ENCODE measurements at places on chromosomes 5 and 9.
A peak's percentile ranks its signal among the peaks of the same experiment; 100 is the strongest.

DNA sequence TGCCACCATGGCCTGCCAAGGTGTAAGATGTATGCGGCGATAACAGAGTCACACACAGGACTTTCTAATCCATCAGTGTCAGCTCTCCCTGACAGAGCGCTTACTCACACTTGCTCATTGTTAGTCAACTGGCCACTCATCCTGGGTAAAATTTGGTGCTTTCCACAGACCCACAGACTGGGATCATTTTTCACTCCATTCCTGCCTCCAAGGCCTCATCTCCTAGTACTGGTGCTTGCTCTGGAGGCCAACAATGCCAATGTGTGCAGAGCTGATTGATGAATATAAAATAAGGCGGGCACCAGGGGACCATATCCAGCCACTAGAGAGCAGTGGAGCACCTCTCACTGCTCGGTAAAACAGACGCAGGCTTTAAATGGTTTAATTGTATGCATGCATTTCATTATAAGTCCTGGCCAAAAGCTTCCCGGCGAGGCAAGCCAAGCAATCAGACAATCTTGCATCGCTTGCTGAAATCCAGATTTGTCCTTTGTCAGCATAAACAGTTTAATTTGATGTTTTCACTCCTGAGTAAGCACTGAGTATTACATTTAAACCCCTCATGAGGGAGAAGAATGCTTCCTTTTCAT, 22.3 kb downstream of the PSMB7 start:
- DNase-seq: no peak

- DNase-seq: no peak
These were observed 52.4 kb upstream of the PPARGC1B start for GRCh38 chr5:149677731-149678130.

GRCh38 chr9:99824378-99825171, 2.9 kb downstream of the NR4A3 start:
- DNase-seq: peak; percentile 27

- DNase-seq: no peak
These were observed 44.2 kb downstream of the PKD2L2 start for GRCh38 chr5:137933491-137933911.

DNA sequence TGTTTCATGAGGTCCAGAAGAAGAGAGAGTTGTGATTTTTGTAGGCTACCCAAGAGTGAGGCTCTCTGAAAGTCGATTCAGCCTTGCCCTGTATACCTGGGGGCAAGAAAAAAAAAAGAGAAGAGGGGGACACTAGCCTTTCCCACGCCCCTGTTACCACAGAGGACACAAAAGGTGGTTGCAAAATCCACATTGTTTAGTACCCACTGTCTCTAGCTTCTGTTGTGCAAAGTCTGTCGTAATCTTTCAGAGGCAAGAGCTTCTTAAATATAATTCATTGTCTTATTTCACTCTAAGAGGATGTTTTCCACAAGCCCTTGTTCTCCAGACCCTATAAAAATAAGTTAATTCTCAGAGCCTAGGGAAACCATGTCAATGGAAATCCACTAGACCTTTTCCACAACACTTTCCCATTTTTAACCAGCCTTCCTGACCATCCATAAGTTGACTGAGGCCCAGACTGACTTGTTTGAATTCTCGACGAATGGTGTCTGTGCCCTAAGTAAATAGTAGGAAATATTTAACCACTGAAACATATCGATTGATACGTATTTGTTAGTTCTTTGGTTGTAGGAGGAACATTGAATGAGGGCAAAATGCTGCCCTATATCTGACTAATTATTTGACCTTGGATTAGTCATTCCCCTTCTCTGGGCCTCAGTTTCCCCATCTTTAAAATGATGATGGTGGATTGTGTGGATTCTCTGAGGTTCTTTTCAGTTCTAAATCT, 182.7 kb downstream of the PAPPA start:
- DNase-seq: no peak

- no peak for DNase-seq
These were observed 159.8 kb downstream of the SPATA31D1 start for GRCh38 chr9:82148426-82148810.

GRCh38 chr5:129630101-129630500, 117.8 kb upstream of the MINAR2 start:
- DNase-seq: no peak

GRCh38 chr5:112189391-112189790, 229.7 kb downstream of the EPB41L4A start:
- no peak for DNase-seq

GRCh38 chr9:5025416-5025815, 40.3 kb downstream of the JAK2 start:
- DNase-seq: no peak

DNA sequence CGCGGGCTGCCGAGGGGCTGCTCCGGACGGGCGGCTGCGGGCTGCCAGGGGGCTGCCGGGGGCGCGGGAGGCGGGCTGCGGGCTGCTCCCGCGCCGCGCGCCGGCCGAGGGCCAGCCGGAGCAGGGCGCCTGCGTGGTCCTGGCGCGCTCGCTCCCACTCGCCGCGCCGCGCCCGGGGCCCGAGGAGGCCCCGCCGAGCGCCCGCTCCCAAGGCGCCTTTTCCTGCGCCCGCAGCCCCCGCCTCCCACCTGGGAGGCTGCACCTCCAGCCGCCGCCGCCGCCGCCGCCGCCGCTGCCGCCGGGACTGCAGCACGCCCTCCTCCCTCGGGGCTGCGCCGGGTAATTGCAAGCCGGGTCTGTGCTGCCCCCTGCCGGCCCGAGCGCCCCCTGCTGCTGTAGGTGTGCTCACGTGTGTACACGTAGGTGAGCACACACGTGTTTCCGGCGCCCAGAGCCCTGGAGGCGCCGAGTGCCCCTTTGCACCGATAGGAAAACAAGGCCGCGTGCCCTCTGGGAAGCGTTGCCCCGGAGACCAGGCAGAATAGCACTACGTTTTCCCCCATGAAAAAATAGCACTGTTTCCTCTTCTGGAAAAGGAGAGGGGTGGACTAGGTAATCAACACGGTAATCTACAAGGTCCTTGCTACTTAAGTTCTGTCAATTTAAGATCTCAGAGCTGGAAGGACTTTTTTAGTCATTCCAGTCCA, at the start of gene EPB41L4B:
EPB41L4B (minus strand) TSS at position 318 of the 707 bp plus-strand sequence. CDS start 613 bp downstream, outside the sequence.
- peak; percentile 64 for DNase-seq

GRCh38 chr9:95055851-95056551, 261.5 kb downstream of the FANCC start:
- no peak for DNase-seq

DNA sequence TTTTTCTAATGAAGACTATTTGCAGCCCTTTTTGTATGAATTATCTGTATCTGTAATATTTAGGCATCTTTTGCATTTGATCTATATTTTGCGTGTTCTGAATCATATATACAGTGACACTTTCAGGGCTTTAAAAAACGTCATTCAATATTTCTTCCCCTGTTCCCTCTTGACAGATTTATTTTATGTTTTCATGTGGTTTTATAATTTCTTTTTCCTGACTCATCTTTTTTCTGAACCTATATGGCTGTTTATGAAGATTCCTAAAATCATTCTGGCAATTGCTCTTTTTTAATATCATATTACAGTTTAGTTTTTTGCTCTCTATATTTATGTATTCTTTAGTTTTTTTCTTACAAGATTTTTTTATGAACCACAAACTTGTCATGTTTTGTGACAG, 67.6 kb downstream of the SMARCA2 start:
- DNase-seq: no peak

DNA sequence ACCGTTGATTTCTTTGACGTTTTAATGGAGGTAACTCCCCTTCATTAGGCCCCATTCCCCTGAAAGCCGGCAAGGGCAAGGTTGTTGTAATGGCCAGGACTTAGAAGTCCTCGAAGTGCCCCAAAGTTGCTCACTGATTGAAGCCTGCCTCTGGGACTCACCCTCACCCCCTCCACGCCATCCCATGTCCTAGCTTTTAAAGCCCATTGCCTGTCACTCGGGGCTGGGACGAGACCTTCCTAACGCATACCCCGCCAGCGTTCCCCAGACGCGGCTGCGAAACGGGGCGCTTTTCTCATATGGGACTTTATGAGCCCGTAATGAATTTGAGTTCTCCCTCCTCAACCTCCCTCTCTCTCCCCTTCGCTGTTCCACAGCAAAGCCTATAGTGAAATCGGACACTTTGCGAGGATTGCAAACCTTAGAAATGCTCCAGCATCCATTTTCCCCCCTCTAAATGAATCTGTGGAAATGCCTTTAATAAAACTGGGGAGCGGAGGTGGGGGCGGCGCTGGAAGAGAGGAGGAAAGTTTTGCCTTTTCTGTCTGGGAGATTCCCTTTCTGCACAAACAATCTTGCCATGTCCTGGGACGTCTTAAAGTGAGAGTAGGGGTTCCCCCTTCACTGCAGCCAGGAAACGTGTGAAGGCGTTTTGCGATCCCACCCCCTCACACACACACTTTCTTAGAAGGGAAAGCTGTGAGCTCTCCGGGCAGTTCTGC, 1.5 kb downstream of the PAPPA start:
- no peak for DNase-seq

DNA sequence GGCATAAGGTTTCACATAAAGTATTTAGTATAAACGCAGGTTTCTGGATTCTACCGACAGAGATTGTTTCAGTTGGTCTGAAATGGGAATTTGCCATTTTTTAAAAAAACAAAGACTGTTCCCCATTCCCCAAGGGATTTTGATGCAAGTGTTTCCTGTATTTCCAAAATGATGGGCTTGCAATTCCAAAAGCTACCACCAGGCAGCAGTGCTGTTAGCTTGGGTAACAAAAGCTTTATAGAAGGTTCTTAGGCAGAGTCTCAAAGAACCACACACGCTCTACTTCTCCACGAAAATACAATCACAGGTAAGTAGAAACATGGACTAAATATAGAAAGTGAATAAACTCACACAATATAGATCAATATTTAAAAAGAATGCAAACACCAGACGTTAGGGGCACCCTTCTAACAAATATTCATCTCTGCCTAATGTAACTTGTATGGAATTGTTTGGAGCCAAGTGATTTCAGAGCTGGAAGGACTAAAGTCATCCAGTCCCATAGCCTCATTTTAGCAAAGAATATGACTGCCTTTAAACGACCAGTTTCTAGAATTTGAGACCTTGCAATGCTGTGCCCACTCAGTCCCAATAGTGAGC, 154.3 kb downstream of the SPOCK1 start:
- no peak for DNase-seq

DNA sequence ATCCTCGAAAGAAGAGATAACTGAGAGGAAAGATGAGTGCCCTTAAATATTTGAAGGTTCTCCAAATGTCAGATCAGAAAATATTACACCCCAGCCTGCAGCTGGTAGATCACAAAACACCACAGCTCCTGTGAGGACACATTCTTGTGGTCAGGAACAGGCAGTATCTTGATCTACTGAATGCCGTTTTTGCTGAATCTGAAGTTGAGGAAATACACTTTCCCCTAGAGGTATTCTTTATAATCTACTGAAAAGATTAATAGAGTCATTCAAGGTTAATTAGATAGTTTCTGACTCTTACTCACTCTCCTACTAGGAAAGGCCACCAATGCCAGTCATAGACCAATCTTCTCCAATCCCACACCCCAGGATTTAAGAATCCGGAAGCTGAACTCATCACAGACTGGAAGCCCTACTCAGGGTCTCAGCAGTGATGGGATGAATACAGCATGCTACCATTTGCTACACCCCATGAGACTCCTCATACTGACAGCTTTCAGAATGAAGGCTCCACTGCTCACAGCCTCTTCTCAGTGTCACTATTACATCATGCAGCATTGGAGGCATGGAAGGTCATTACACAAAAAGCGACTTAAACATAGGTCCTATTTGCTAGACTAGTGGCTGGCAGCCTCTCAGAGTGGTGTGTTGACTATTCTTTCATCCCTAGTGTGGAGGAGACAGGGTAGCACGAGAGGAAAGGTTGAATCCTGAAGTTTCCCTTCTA, 143.9 kb upstream of the SLC1A3 start:
- DNase-seq: no peak

DNA sequence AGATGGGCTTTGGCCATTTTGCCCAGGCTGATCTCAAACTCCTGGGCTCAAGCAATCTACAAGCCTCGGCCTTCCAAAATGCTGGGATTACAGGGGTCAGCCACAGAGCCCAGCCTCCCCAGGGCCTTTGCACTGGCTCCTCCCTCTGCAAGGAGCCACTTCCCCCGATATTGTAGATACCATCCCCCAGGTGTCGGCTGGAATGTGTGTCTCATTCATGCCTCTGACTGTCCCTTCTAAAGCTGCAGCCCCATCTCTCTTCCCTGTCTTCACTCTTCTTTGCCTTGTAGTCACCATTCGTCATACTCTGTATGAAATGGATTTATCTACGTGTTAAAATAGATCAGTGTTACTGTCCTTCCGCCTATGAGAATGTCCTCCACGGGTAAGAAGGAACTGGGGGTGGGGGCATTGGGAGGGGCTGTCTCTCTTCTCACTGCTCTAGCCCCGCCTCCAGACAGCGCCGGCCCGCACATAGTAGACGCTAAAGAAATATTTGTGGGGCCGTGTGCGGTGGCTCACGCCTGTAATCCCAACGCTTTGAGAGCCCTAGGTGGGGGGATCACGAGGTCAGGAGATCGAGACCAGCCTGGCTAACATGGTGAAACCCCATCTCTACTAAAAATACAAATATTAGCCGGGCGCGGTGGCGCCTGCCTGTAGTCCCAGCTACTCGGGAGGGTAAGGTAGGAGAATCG, 68.5 kb downstream of the LMX1B start:
- DNase-seq: no peak

GRCh38 chr5:68173007-68173406, 42.5 kb upstream of the PIK3R1 start:
- DNase-seq: no peak

- no peak for DNase-seq
These were observed 225.2 kb downstream of the GAS1 start for GRCh38 chr9:86721843-86722705.

GRCh38 chr5:59179704-59180103, 596.8 kb downstream of the RAB3C start:
- DNase-seq: no peak

GRCh38 chr5:39062530-39062929, 11.7 kb downstream of the RICTOR start:
- no peak for DNase-seq

GRCh38 chr5:55159763-55160492, at the start of gene GPX8:
Gene GPX8 (plus strand): TSS chr5:55160171. CDS start chr5:55160193, 22 bp downstream.
- DNase-seq: no peak

DNA sequence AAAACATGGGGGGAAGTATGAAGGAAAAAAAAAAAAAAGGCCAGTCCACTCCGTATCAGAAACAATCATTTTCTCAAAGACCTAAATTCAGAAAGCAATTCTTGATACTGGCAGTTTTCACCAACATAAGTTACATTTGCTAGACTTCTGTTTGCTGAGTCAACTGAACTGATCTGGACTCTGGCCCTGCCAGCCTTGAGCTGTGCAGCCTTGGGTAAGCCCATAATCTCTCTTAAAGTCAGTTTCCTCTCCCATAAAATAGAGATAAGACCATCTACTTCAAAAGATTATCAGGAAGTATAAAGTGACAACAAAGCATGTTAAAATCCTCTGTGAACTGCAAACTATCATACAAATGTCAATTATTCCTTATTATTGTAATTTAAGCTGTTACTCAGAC, 106.8 kb downstream of the MAPKAP1 start:
- no peak for DNase-seq

GRCh38 chr9:89734600-89735041, 129.8 kb downstream of the GADD45G start:
- no peak for DNase-seq
